GM04504 (cell line): ENCODE measurements at places on chromosomes 7 and 10.
A peak's percentile ranks its signal among the peaks of the same experiment; 100 is the strongest.

DNA sequence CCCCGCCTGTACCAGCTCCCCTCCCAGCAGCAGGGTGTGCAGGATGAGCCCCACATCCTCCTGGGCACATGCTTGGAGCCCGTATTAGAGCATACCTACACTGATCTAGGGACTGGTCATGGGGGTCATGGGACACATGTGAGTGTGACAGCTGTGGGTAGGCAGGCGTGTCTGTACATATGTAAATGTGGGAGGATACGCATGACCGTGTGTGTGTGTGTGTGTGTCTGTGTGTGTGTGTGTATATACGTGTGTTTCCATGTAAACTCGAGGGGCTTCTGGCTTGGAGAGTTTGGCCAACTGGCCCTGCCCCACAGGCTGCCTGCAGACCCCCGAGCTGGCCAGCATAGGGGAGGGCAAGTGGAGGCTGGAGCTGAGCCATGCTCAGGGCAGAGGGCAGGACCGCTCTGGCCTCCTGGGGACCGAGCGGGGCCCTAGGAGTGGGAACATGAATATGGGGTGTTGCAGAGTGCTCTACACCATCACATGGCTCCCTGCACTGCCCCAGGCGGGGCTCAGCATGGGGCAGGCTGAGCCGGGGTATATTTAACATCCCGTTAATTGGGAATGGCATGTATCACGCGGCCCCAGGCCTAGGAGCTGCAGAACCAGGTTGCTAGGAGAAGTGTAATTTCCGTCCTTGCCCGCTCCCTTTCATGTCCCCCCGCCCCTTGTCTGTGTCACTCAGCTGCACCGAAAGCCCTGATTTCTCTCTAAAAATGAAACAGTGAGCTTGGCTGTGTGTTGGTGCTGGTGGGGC is 152.7 kb upstream of the PCBD1 start:
- DNase-seq = no peak

- DNase-seq = no peak
Observed at GRCh38 chr10:19785366-19785765, 30.9 kb upstream of the PLXDC2 start.

DNA sequence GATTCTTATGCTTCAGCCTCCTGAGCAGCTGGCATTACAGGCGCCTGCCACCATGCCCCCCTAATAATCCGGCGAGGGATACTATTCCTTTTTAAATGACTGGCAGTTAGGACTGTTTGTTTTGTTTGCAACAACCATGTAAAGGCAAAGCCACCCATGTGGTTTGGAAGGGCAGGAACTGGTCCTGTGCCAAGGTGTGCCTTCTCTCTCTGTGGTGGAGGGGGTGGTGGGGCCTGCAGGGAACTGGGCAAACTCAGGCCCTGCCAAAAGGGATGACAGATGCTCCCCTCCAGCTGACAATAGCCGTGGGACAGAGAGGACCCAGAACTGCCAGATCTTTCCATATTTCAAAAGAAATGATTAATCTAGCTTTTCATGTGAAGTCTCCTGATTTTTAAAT is 23.5 kb upstream of the WAPL start:
- no peak for DNase-seq

- DNase-seq = peak; percentile 74
Observed at GRCh38 chr10:91409069-91409868, 875 bp upstream of the HECTD2 start.

- DNase-seq = no peak
Observed at GRCh38 chr10:29150010-29150409, 138.9 kb upstream of the LYZL1 start.

DNA sequence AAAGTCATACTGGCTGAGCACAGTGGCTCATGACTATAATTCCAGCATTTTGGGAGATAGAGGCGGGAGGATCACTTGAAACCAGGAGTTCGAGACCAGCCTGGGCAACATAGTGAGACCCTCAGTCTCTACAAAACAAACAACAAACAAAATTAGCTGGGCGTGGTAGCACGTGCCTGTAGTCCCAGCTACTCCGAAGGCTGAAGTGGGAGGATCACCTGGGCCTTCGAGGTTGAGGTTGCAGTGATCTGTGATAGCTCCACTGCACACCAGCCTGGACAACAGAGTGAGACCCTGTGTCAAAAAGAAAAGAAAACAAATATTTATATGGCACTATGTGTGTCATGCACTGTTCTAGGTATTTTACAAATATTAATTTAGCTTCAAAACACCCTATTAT is 94.3 kb downstream of the DNMBP start:
- DNase-seq = no peak

DNA sequence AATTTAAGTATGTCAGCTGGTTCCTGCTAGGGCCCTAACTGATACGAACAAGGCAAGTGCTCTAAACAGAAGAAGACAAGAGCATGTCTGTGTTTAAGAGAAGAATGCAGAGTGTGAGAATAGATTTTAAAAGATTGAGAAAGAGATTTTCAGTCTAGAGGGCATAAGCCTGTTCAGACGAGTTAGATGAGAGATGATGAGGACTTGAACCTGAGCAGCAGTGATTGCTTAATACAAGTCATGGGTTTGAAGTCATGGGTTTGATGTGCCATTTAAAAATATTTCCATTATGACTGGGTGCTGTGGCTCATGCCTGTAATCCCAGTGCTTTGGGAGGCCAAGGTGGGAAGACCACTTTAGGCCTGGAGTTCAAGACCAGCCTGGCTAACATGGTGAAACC is 108.9 kb upstream of the PLXDC2 start:
- no peak for DNase-seq

DNA sequence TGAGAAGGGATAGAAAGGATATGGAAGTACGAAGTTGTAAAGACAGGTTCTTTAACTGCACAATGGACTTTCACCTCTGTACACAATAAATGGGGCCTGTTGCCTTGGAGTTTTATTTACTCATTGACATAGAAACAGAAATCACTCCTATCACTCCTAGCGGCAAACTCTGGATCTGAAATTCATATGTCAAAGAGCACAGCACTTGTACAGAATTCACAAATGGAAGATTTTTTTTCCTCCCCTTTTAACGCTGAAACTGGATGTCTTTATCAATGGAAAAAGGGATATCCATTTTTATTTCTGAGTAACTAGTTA is 18.2 kb downstream of the NT5C3A start:
- DNase-seq = no peak

DNA sequence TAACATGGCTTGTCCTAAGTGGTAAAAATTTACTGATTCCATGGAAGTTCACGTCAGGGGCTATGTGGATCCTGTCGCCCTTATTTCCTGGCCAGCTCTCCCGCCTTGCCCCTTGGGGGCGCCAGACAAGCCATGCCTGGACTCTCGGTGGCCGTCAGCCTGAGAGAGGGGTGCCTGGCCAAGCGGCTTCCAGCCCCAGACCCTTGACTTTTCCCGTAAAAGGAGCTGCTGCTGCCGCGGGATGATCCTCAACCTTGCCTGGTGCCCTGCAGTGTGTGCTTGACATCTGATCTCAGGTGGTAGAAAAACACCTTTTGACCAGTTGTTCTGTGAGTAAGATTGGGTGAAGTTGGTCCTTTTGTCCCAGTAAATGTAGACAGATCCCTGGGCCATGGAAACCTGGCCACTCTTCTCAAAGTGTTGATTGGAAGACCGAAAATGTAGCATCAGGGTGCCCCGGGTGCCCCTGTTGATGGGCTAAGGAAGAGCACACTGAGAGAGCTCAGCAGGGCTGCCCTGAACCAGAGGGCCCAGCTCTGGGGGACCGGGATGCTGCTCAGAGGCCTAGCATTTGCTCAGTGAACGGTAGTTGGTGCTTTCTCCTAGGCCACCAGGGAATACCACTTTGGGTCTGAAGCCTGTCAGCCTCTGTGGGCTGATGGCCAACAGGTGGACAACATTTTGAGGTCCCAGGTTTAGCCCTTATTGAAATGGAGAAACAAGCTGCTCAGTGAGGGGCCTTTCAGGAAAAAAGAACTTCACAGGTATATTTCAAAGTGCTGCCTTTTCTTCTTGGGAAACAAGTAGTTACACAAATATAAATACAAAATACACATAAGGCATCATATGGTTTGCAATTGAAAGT is 162.5 kb downstream of the LRMDA start:
- DNase-seq = no peak
